ENCODE measurements at places on chromosomes 13 and 19.

DNA sequence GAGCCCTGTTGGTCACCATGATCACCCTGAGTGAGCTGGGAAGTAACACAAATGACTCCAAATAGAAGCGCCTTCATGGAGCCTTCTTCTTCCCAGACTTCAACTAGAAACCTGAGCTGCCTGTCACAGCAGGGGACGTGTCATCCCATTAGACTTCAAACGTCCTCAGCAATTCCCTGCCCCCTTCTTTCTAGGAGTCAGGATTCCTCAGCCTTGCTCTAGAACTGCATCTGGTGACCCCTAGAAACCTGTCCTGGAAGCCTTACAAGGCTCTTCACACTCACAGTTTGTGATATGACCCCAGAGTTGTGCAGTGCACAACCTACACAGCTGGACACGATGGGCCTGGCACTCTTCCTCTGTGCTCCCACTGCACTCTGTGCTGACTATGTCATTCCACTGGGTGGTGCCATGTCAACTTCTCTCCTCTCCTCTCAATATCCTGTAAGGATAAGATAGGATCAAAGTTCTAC, 23.6 kb upstream of the TTYH1 start:
- no peak for DNase-seq

GRCh38 chr13:109496216-109496615, 290.2 kb downstream of the IRS2 start:
- DNase-seq = no peak

GRCh38 chr13:114097212-114097892, 35.1 kb downstream of the RASA3 start:
- no peak for DNase-seq

- no peak for DNase-seq
These were observed 96.3 kb downstream of the DACH1 start for GRCh38 chr13:71770710-71771109.

GRCh38 chr13:105740739-105741138, 794.7 kb downstream of the EFNB2 start:
- DNase-seq = no peak

Measured in C1 segment of cervical spinal cord (tissue), 14 donors.